ENCODE measurements at places on chromosomes 7 and 10.

GRCh38 chr10:35971397-35971796 is 329.3 kb upstream of the FZD8 start:
- no peak for DNase-seq

GRCh38 chr7:88278881-88279280 is 27.8 kb downstream of the STEAP4 start:
- DNase-seq = no peak

GRCh38 chr10:66629996-66630395 is 295.8 kb upstream of the LRRTM3 start:
- DNase-seq = no peak

- no peak for DNase-seq
Measured at GRCh38 chr10:94963901-94964300, 25.4 kb downstream of the CYP2C9 start.

- no peak for DNase-seq
Measured at GRCh38 chr7:26508481-26508880, 216.8 kb downstream of the SNX10 start.

GRCh38 chr10:96660297-96660696 is 60.0 kb downstream of the PIK3AP1 start:
- no peak for DNase-seq

DNA sequence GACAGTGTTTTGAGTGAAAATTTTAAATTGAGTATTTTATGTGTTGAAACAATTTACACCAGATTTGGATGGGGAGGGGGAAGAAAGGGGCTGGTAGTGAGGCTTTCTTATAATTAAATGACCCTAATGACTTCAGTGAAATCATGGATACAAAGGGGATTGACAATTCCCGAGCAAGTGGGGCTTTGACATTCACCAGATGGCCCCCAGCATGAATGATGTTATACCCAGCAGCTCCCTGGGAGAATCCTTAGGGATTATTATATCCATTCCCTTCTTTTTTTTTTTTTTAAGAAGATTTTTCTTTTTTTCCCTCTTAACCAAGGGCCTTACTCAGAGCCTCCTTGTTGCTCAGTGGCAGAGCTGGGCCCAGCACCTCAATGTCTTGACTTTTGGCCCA is 17.9 kb downstream of the PLPP4 start:
- no peak for DNase-seq

GRCh38 chr7:158782761-158783401 is 46.4 kb downstream of the ESYT2 start:
- DNase-seq = no peak

DNA sequence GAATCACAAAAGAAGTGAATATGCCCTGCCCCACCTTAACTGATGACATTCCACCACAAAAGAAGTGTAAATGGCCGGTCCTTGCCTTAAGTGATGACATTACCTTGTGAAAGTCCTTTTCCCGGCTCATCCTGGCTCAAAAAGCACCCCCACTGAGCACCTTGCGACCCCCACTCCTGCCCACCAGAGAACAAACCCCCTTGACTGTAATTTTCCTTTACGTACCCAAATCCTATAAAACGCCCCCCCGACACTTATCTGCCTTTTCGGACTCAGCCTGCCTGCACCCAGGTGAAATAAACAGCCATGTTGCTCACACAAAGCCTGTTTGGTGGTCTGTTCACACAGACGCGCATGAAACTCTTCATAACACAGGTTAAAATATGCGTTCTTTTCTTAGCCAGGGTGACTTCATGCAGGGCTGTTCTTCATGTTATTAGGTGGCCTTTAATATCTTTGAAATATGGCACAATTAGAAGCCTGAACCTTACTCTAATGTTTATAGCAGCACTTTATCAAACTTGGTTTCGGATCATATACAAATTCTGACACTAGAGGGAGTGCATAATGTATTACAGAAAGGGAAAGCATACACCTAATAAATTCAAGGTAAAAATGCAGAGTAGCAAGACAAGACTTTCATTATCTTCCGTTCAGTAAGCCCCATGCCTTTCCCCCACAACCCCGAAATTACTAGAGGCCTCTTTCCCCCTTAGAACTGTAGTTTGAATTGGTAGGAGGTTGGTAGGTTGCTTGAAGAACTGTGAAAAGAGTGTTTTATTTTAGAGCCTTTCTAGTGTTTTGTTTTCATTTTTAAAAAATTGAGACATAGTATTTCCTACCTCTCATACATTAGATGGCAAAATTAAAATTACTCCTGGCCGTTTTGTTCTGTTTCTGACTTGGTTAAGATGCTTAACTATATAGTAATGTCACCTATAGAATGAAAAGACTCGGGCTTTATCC is 117.9 kb downstream of the NPY start:
- no peak for DNase-seq

- no peak for DNase-seq
Measured at GRCh38 chr7:24216576-24217125, 67.3 kb upstream of the NPY start.

DNA sequence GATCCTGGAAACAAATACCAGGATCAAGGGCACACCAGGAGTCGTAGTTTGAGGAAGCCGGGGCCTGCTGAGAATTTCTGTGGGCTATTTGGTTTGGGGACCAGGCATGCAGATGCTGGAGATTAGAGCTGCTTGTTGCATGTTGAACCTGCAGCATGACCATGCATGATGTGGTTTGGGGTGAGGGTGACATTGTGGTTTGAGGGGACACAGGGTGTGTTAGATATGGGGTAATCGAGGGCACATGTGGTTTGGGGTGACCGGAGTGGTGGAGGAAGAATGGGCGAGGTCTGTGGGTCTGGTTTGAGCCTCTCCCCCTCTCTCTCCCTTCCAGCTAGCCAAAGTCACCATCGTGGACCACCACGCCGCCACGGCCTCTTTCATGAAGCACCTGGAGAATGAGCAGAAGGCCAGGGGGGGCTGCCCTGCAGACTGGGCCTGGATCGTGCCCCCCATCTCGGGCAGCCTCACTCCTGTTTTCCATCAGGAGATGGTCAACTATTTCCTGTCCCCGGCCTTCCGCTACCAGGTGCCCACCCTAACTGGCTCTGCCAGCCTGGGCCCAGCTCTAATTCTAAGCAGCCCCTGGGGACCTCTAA is 10.2 kb downstream of the NOS3 start:
- no peak for DNase-seq

- DNase-seq = no peak
Measured at GRCh38 chr10:95280637-95281036, 10.2 kb downstream of the PDLIM1 start.

DNA sequence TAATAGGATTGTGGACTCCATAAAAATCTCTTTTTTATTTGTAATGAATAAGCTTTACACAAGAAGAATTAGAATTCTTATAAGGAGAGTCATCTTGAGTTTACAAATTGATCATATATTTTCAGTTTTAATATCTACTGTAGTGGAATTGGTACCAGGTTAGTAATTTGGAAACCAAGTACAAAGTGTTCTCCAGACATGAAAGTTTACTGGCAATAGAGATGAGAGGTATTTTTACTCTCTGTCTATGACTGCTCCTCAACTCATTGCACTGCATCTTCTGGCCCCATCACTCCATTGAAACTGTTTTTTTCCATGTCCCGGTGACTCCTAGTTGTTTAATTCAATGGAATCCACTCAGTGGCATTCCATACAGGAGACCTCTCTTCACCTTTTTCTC is 164.5 kb upstream of the SMIM30 start:
- no peak for DNase-seq

DNA sequence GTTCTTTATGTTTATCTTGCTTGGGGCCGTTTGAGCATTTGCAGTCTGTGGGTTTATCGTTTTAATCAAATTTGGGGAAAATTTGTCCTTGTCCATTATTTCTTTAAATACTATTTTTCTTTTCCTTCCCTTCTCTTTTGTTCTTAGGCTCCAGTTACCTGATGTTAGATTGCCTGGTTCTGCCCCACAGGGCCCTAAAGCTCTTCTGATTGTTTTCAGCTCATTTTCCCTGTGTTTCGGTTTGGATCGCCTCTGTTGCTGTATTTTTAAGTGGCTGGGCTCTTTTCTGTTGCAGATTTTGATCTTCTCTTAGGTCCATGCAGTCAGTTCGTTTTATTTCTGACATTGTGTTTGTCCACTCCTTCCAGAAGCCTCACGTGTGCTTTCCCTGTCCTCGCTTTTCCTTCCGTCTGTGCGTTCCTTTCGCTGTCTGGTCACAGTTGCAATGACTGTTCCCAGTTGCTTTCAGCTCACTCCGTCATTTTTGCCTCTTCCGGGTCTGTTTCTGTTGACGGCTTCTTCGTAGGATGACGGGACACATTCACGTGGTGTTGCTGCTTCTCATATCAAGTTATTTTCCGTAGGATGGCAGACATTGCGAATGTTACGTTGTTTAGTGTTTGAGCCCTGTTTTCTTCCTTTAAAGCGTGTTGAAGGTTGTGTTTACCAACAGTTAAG is 111.4 kb downstream of the INPP5A start:
- DNase-seq = no peak

DNA sequence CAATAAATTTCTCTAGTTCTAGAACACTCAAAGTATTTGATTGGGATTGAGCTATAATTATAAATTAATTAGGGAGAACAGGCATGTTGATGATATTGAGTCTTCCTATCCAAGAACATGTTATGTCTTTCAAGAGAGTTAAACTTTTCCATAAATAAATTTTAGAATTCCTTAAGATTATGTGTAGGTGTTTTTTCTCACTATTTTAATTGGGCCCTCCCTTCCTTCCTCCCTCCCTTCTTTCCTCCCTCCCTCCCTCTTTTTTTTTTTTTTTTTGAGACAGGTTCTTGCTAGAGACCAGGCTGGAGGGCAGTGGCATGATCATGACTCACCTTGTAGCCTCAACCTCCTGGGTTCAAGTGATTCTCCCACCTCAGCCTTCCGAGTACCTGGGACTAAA is 20.2 kb downstream of the EXOC6 start:
- no peak for DNase-seq

GRCh38 chr10:120455004-120455403 is 2.0 kb upstream of the PLPP4 start:
- DNase-seq = no peak

DNA sequence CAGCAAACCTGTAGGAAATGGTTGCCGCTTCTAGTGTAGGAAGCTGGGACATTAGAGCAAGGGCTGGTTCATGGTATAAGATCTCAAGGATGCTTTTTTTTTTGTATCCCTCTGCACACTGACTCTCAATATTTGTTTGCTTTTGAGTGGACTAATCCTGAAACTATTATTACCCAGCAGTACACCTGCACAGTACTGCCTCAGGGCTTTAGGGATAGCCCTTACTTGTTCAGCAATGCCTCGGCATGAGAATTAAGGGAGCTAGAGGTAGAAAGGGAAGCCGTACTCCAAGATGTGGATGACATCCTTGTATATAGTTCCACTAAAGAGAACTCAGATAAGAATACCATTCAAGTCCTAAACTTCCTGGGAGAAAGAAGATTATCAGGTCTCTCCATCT is 70.5 kb downstream of the COPG2 start:
- no peak for DNase-seq

DNA sequence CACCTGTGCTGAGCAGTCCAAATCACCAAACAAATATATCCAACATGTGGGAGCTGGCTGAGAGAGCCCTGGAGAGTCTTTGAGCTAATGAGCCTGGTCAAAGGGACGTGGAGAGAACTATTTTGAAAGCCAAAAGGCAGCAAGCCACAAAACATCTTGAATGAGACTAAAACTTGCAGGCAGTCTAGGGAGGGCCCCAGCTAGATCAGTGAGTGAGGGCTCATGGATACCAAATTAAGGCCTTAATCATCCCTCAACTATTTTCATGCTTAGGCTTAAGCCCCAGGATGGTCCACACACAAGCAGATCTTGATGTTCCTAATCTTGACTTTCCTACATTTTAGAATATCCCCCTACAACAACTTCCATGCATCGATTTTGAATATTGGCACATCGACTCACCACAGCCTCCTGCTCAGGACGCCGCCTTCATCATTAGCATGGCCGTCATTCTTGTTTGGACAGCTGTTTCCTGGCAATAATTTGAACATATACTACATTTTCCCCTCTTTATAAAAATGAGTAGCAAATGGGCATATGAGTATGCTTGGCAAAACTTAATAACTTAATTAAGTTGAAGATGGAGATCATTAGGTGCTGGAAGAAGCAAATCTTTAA is 86.9 kb upstream of the ADAM12 start:
- no peak for DNase-seq

GRCh38 chr7:68511281-68511680 is 1087.0 kb upstream of the AUTS2 start:
- no peak for DNase-seq

- no peak for DNase-seq
Measured at GRCh38 chr10:80497187-80498077, 40.3 kb upstream of the SH2D4B start.

DNA sequence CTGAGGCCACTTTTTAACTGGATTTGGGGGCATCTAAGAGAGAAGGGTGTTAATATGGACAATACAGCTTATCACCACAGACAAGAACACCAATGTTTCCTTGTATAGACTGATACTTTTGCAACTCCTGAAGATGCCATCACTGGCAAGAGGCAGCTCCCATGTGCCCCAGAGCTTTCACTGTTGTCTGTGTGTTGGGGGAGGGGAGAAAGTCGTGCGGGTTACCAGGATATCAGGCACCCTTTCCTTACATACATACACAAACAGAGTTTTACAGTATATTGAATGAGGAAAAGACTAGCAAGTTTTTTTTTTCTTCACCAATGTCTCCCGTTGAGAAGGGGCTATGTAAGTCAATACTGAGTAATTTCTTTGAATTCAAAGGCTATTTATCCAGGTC is 4.1 kb upstream of the DLX6 start:
- no peak for DNase-seq

DNA sequence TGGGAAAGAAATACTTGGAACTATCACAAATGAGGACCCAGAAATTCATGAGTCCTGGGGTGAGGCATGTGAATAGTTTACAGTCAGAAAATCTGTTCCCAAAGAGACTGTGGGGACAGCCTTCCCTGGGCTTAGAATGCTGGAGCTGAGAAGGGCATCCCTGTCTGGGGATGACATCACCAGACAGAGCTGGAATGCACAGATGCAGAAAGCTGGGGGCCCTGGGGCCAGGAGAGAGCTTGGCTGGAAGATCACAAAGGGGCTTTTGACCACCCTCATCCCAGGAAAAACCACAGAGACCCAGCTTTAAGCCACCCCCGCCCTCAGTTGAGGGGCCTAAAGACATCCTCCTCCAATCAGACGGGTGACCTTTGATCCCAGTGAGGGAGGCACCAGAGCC is 264.5 kb downstream of the PLXNA4 start:
- no peak for DNase-seq

- no peak for DNase-seq
Measured at GRCh38 chr10:87761892-87762291, 56.1 kb downstream of the ATAD1 start.
